ENCODE measurements at places on chromosomes 4 and X. TPM values are rescaled to one million over a fixed set of nuclear protein-coding genes. Genes with fewer than 3 reads are reported as not detected.

DNA sequence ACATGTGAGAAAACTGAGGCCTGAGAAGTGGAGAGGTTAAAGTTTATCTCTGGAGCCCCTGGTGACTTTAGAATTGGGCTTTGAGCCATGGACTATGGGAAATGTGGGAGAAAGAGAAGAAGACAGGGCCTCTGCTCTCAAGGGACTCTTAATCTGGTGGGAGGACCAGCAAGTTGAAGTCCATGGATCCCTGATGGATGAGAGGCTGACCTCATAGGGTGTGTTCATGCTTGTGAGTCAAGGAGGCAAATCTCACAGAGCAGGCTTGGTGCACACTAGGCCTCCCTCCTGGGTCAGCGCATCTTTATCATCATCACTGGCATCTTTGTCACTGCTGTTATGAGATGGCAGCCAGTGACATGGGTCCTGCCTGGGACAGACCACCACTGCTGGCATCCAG is 211.9 kb downstream of the AFAP1 start:
- DNase-seq, result no peak

MSMO1 gene
- 57.3 TPM for total RNA-seq

- no peak for DNase-seq
Observed at GRCh38 chrX:80334583-80334982, 85.7 kb upstream of the TENT5D start.

DNA sequence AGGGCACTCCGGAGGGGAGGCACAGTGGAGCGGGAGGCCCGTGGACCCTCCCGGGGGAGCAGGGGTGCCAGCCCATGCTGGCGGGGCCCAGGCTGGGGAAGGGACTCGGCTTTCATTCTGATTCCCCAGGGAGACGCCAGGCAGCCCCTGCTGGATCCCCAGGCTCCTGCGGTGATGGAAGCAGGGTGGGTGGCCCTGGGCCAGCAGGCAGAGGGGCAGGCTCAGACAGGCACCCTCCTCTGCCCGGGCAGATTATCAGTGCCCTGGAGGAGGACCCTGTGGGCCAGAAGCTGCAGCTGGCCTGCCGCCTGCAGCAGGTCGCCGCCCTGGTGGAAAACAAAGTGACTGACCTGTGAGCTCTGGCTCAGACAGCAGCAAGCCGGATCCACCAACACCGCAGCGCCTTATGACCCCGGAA is 2.1 kb upstream of the SRPK3 start:
- no peak for DNase-seq

TRIML2 gene
- total RNA-seq, result not detected

ZNF157 gene
- 0.92 TPM for total RNA-seq

UGT2B11 gene
- total RNA-seq, result 0.82 TPM

CT55 gene
- not detected for total RNA-seq

SCRG1 gene
- 1.8 TPM for total RNA-seq

- DNase-seq, result no peak
Observed at GRCh38 chrX:102892103-102892502, 45.0 kb upstream of the RAB40AL start.

DNA sequence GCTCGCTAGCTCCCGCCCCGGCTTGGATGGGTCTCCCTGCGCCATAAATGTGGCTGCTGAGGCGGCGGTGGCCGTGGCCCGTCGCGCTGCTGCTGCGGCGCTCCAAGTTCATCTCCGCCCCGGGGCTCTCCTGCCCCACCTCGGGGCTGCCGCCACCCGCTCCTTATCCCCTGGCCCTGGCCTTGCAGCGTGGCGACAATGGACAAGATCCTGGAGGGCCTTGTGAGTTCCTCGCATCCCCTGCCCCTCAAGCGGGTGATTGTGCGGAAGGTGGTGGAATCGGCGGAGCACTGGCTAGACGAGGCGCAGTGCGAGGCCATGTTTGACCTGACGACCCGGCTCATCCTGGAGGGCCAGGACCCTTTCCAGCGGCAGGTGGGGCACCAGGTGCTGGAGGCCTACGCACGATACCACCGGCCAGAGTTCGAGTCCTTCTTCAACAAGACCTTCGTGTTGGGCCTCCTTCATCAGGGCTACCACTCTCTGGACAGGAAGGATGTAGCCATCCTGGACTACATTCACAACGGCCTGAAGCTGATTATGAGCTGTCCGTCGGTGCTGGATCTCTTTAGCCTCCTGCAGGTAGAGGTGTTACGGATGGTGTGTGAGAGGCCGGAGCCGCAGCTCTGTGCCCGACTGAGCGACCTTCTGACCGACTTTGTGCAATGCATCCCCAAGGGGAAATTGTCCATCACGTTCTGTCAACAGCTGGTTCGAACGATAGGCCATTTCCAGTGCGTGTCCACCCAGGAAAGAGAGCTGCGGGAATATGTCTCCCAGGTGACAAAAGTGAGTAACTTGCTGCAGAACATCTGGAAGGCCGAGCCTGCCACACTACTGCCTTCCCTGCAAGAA is 763 bp downstream of the USP38 start:
- DNase-seq, result no peak

AFF2 gene
- 3.1 TPM for total RNA-seq

GRCh38 chr4:52889778-52890520 is 27.8 kb downstream of the RASL11B start:
- DNase-seq, result peak; percentile 85

SPARCL1 gene
- 395 TPM for total RNA-seq

GRCh38 chr4:17142232-17142711 is 243.8 kb upstream of the LDB2 start:
- DNase-seq, result no peak

ZNF275 gene
- total RNA-seq, result 10.6 TPM

DNA sequence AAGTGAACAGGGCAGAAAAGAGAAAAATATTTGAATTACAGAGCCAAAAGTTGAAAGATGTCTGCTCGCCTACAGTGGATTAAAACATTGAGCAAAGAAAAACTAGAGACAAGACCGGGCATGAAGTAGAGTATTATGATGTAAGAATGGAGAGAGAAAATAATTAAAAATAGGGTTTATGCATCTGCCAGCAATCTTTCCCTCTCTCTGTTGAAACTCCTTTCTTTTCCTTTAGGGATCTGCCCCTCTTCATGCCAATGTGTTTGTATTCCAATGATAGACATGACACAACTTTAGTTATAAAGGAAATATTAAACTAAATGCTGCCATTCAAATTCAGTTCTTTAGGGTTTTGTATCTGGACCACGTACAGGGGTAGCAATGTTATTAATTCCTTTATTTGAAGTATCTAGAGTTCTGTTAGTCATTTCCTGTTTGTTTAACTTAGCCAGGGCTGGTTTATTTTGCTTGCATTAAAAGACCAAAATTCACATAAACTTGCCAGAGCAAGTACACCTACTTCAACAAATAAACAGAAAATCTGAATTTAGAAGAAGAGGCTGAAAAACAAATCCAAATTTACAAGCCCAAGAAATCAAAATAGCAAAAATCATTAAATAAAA is 202.6 kb downstream of the SPOCK3 start:
- no peak for DNase-seq

HTN1 gene
- not detected for total RNA-seq

- peak; percentile 7 for DNase-seq
Observed at GRCh38 chrX:15849555-15849954, 5.1 kb downstream of the AP1S2 start.

- DNase-seq, result no peak
Observed at GRCh38 chrX:45749375-45749774, 548.7 kb upstream of the DIPK2B start.

ARHGAP4 gene
- 19.6 TPM for total RNA-seq

DNA sequence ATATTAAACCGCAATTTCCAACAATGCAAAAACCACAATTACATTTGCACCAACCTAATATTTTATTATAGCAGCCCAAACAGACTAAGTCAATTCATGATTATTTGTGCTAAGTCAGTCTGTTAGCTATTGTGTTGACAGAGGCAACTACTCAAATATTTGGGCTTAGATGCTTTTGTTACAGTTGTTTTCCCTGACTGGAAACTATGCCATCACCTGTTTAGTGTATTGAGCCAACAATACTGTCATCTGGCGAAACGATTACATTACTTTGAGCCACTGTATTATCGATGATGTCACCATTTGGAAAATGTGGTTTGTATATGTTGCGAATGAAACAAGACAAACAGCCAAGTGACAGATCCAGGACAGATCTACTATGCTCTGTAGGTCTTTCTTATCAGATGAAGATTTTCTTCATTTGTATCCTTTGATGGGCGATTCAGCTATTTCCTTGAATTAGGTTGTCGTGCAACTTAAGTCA is 38.7 kb upstream of the INTS6L start:
- DNase-seq, result no peak

MAGEB2 gene
- not detected for total RNA-seq

GRCh38 chr4:7887436-7887835 is 52.2 kb downstream of the AFAP1 start:
- no peak for DNase-seq

DKK2 gene
- total RNA-seq, result 21.2 TPM

TMEM271 gene
- total RNA-seq, result 0.41 TPM

GRCh38 chr4:16048619-16049419 is 35.0 kb downstream of the PROM1 start:
- no peak for DNase-seq

CYTL1 gene
- 4.6 TPM for total RNA-seq

DNA sequence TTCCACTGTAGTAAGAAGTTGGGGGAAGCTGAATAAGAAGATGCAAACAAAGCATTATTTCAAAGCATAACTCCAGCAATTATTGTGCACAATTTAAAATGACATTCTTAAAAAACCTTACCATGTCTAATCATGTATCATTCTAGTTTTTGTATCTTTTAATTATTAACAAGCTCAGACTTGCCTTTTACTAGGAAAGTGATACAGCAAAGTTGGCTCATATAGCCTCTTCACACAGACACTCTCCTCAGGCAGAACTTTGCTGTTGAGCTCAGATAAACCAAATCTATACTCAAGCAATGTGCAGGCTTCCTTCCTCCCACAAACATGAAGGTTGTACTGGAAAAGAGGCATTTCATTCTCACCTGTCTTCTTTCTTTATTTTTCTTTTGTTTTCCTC is 358.7 kb upstream of the EMCN start:
- no peak for DNase-seq

RHOXF2 gene
- not detected for total RNA-seq

RAB41 gene
- total RNA-seq, result not detected

GRCh38 chr4:76476571-76476970 is 41.5 kb downstream of the SHROOM3 start:
- no peak for DNase-seq

DNA sequence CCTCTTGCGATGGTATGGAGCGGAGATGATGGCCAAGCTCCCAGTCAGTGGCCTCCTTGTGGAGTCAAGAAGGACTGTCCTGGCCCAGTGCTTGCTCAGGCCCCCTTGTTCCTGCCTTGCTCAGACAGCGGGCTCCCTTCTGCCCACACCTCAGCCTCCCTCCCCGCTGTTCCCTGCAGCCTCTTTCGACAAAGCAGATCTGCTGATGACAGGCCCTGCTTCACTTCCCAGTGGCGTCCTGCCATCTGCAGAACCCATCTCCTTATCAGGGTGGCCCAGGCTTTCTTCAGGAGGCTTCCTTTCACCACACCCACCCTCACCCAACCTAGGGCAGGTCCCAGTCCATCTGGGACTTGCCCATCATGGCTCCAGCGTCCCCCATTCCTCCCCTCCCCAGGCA is 80.0 kb downstream of the CLDN34 start:
- no peak for DNase-seq

ASB12 gene
- 5.7 TPM for total RNA-seq

- peak; percentile 39 for DNase-seq
Observed at GRCh38 chrX:71111141-71111843, at the start of gene IL2RG. Gene IL2RG, minus strand, starts transcription at chrX:71111577. Its CDS starts 38 bp downstream, at chrX:71111539.

GRCh38 chr4:123092586-123092985 is 170.2 kb upstream of the NUDT6 start:
- DNase-seq, result no peak

DCLK2 gene
- 17.7 TPM for total RNA-seq

CORIN gene
- 1.4 TPM for total RNA-seq

- DNase-seq, result no peak
Observed at GRCh38 chrX:8484360-8484949, 19.8 kb downstream of the VCX3B start.

- DNase-seq, result no peak
Observed at GRCh38 chr4:90495936-90496335, 368.7 kb downstream of the CCSER1 start.

DNA sequence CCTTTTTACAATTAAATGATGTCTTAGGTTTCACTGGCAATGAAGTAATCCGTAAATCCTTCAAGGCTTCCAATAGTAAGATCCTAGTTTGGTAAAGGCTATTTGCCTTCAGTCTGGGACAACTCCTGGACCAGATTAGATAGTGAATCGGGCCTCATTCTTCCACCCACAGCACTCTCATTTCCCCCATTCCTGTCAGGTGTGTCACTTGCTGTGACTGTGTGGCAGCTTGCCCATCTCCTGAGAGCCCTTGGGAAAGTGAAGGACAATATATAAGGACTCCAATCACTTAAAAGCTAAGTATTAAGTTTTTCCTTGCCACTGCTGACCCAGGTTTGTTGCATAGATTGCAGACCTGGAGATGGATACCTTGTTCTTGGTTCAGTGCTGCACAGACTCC is 3.3 kb upstream of the GASK1B start:
- DNase-seq, result no peak

DNA sequence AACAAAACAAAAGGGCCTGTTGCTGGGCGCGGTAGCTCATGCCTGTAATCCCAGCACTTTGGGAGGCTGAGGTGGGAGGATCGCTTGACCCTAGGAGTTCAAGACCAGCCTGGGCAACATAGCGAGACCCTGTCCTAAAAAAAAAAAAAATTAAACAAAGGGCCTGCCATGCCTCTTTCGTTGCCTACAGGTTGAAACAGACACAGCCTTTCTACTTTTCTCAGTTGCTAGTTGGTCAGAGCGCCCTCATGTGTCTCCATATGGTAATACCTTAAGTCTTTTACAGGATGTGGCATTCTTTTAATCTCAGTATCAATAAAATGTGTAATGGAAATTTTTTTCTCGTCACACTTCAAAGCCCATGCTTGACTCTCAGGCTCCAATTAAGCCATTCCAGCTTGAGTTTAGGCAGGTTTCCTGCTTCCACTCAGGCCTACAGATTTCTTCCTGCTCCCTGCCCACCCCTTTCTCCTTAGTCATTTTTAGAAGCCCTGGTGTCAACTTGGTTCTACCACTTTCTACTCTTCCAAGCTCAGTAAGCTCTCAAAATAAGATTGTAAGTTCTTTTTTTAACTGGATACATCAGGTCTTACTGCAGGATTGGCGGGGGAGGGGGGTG is 4.6 kb upstream of the SOWAHD start:
- peak; percentile 38 for DNase-seq

DNA sequence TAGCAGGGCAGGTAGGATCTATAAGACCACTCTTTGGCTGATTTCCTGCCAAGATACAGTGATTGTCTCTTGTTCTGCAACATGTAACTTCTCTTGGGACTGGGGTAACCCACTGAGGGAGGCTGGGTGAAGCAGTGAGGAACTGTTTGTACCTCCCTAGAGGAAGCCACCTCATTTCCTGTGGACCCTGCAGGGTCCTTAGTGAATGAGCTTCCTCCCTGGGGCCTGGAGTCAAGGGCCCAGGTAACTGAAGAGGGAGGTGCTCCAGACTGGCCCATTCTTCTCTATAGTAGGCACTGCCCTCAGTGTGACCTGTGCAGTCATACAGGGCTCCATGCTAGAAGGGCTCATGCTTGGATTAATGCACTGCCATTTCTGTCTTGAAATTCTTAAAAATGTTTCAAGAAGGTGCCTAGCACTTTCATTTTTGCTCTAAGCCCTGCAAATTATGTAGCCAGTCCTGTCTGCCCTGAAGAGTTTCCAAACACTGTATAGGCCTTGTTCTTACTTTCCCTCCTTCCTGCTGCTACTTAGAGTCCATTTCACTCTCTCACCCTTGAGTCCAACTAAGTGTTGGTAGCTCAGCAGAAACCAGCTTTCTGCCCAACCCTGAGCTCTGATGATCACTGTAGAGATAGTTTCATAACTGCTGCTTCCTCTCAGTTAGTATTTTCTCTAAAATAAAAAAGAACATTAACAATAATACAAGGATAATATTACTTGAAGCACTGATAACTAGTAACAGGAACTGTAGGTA is 8.5 kb upstream of the GRIA3 start:
- DNase-seq, result no peak

GRCh38 chr4:17941731-17942130 is 79.8 kb downstream of the LCORL start:
- no peak for DNase-seq

Data from tongue (tissue), 3 donors.